ENCODE measurements at places on chromosomes 7 and 10.

DNA sequence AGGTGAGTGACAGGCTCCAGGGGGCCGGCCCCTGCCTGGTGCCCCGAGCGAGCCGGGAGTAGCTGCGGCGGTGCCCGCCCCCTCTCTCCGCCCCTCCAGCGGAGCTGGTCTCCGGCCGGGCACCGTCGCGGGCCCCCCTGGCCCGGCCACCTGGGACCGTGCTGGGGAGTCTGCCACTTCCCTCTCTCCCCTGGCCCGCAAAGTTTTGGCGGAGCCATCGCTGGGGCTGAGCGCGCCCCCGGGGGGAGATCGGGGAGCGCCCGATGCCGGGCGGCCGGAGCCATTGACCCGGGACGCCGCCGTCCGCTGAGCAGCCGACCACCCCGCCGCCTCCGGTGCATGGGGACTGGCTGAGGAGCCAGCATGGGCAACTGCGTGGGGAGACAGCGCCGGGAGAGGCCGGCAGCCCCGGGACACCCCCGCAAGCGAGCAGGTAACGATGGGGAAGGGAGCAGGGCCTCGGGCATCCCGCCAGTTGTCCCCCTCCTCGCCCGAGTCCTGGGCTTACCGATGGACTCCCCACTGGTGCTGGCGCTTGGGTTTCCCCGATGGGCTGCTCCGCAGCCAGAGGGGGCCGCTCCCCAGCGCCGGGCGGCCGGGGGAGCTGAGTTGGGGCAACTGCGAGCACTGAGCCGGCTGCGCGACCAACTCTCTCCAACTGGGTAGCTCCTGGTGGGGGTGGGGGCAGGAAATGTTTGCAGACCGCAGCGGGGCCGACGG, at the start of gene UBTD1:
Gene UBTD1 (plus strand): TSS at position 84 of the 720 bp plus-strand sequence. CDS start 280 bp downstream, at position 364.
- DNase-seq = no peak

DNA sequence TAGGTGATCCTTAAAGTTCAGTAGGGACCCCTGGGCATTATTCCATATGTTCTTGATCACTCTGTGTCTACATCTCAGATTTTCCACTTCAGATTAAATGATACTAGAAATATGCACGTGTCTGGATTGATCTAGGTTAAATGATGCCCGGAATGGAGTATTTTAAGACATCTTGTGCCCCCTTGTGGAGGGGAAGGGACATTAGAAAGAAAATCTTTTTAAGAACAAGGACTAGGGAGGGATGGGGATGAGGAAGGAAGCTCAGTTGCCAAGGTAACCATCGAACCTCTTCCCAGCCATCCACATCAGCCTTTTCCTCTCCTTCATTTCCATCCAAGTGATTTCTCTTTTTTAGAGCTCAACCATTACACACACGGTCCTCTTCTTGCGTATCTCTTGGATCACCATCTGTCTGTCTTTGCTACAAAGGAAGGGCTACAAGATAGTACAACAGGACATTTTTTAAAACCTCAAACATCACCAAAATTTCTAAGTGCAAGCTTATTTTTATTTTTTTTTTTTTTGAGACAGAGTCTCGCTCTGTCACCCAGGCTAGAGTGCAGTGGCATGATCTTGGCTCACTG, 40.5 kb downstream of the PRSS2 start:
- no peak for DNase-seq

DNA sequence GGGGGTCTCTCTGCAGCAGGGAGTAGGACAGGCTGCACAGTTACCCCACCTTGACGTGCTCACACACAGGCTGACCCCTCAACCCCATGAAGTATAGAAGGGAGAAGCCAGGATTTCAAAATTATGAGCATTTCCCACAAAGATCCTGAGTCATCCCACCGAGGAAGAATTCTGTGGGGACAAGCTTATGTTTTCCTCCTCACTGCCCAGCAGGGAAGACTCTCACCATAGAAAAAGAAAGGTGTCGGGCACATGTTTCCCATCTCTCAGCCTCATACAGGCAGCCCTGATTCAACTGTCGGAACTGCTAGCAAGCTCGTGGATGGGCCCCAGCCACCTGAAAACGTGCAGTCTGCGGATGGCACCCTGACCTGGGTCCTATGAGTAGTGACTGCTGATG, 499.7 kb upstream of the MKI67 start:
- no peak for DNase-seq

- DNase-seq = no peak
Observed at GRCh38 chr7:40922316-40922670, 780.6 kb downstream of the INHBA start.

- no peak for DNase-seq
Observed at GRCh38 chr7:16509829-16510228, 16.8 kb upstream of the LRRC72 start.

- DNase-seq = no peak
Observed at GRCh38 chr10:120039826-120040225, 147.3 kb downstream of the SEC23IP start.

- DNase-seq = no peak
Observed at GRCh38 chr7:84364708-84365107, 170.1 kb upstream of the SEMA3A start.

GRCh38 chr10:116201011-116201410, 72.0 kb downstream of the GFRA1 start:
- no peak for DNase-seq

DNA sequence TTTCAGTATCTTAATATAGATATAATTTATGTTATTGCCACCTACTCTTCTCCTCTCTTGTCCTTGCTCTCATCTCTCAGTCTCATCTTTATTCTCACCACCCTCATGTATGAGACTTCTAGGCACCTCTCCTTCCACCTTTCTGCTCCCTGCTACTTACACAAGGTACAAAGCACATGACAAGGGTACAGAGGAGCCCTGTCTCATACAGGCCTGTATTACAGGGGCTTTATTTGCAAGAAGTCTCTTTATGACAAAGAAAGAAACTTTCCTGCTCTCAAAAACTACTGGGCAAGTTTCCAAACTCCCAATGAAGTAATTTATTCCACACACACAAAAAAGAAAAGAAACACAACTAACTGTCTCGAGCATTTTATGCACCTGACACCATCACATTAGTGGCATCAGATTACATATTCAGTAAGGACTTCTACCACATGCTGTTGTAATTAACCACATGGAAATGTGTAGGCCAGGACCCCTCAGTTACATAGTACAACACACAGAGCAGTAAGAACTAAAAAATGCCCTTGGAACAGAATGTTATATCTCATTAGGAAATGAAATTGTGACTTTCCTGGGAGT, 253.1 kb downstream of the FZD1 start:
- DNase-seq = no peak

Measured in cortex of kidney (tissue), 1 donor.